Astrocyte (in vitro differentiated cells and primary cell): ENCODE measurements at places on chromosomes 12 and 14. TPM values are rescaled to one million over a fixed set of nuclear protein-coding genes. Genes with fewer than 3 reads are reported as not detected.

Gene CRIP2
- 56.0 and 71.8 TPM in 2 replicates for total RNA-seq

- peaks cover 10% of the 10 kb centered on the region for H3K4me1 ChIP-seq
- H3K4me3 ChIP-seq = no peak overlapping the region
- no peaks in the 10 kb centered on the region for H3K36me3 ChIP-seq
- peak overlapping the region; percentile 79 for H3K27ac ChIP-seq
Observed at GRCh38 chr12:124828264-124829007, 35.2 kb downstream of the SCARB1 start.

GRCh38 chr12:100484891-100485471 lies 11.3 kb downstream of the NR1H4 start:
- H3K4me1 ChIP-seq = no peaks in the 10 kb centered on the region
- H3K4me3 ChIP-seq = no peak overlapping the region
- no peak for DNase-seq
- H3K27ac ChIP-seq = no peak overlapping the region

DNA sequence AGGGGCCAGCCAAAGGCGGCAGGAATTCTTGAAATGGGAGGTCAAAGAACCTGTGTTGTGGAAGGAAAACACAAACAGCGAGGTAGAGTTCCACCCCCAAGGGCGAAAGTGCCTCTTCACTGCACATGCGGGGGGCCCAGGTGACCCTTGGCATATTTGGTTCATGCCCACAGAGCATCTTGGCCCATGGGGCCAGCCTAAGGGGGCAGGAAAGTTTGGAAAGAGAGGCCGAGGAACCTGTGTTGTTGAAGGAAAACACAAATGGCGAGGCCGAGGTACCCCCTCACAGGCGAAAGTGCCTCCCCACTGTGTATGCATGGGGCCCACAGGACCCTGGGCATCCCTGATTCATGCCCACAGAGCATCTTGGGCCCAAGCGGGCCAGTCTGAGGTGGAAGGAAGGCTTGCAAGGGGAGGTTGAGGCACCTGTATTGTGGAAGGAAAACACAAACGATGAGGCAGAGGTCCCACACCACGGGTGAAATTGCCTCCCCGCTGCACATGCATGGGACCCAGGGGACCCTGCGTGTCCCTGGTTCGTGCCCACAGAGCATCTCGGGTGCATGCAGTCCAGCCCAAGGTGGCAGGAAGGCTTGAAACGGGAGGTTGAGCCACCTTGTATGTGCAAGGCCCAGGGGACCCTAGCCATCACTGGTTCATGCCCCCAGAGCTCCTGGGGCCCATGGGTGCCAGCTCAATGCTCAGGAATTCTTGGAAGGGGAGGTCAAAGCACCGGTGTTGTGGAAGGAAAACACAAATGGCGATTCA lies 384.1 kb downstream of the ALG10 start:
- H3K27me3 ChIP-seq = no peaks in the 10 kb centered on the region
- DNase-seq = no peak
- H3K4me1 ChIP-seq = no peaks in the 10 kb centered on the region
- no peak overlapping the region for H3K4me3 ChIP-seq
- no peaks in the 10 kb centered on the region for H3K36me3 ChIP-seq

Gene EFS
- total RNA-seq = 5.8 and 6.5 TPM in 2 replicates

DNA sequence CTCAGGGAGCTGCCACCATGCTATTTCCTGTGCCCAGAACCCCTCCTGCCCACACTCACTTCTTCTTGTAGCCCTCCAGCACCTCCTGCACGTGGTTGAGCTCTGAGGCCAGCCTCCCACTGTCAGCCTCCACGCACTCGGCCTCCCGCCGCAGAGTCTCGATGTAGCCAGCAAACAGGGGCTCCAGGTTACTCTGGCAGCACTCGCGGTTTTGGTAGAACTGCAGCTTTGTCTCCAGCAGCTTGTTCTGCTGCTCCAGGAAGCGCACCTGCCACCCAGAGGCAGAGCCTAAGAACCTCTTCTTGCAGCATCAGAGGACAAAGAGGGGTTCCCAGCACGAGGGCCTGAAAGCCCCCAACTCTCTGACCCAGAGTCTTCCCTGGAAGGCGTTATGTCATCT lies 2.1 kb downstream of the KRT83 start:
- no peak for DNase-seq
- H3K27me3 ChIP-seq = peaks cover 23% of the 10 kb centered on the region
- H3K4me3 ChIP-seq = no peak overlapping the region
- no peak overlapping the region for H3K27ac ChIP-seq
- no peaks in the 10 kb centered on the region for H3K36me3 ChIP-seq
- no peaks in the 10 kb centered on the region for H3K4me1 ChIP-seq

DNA sequence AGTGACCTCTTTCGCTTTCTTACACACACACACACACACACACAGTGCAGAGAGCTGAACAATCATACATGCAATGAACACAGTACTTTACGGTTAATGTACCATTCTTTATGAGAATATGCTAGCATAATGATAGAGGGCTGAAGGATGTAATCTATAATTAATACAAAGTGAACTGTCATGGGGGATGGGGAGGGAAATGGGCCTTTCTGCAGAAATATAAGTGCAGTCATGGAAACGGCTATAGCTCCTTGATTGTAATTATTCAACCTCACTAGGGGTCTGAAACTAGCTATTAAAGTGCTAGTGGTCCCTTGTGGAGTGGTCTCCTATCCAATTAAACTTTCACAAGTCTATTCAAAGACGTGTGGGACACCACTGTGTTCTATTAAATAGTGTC lies 443.2 kb upstream of the FOXG1 start:
- peaks cover 6% of the 10 kb centered on the region for H3K4me1 ChIP-seq
- no peak overlapping the region for H3K4me3 ChIP-seq
- no peak for DNase-seq
- H3K36me3 ChIP-seq = no peaks in the 10 kb centered on the region
- no peak overlapping the region for H3K27ac ChIP-seq
- H3K27me3 ChIP-seq = no peaks in the 10 kb centered on the region
